Fibroblast of the aortic adventitia (primary cell): ENCODE measurements at places on chromosomes 11 and 22. TPM values are rescaled to one million over a fixed set of nuclear protein-coding genes. Genes with fewer than 3 reads are reported as not detected.

The B4GALNT4 gene
- 1.5 and 1.9 TPM in 2 replicates for total RNA-seq

The PGM2L1 gene
- 4.2 and 4.3 TPM in 2 replicates for total RNA-seq

The CNTN5 gene
- 0.90 TPM in 1 of 2 replicates, not detected in the other for total RNA-seq

The GP1BB gene
- 2.1 and 20.1 TPM in 2 replicates for total RNA-seq

The C11orf16 gene
- total RNA-seq: not detected in 2 replicates

The OR2AG1 gene
- total RNA-seq: not detected in 2 replicates

The SLC22A6 gene
- not detected in 2 replicates for total RNA-seq

The TMA7B gene
- total RNA-seq: not detected in 2 replicates

The OR2AG2 gene
- total RNA-seq: 0.09 and 0.33 TPM in 2 replicates

The MRGPRF gene
- total RNA-seq: 34.3 and 41.8 TPM in 2 replicates

The FOLH1 gene
- total RNA-seq: not detected in 2 replicates

The SLC22A8 gene
- total RNA-seq: not detected in 2 replicates

The TYMP gene
- total RNA-seq: 22.7 and 23.7 TPM in 2 replicates

The ACTN3 gene
- not detected in 2 replicates for total RNA-seq

The WNT7B gene
- total RNA-seq: 0.18 TPM in 1 of 2 replicates, not detected in the other

The ELMOD1 gene
- total RNA-seq: 0.36 and 0.90 TPM in 2 replicates

The IL17REL gene
- not detected in 2 replicates for total RNA-seq

The PATE4 gene
- not detected in 2 replicates for total RNA-seq

The FAM180B gene
- total RNA-seq: not detected in 2 replicates

The PIWIL4 gene
- 2.7 and 5.6 TPM in 2 replicates for total RNA-seq

The ADAMTS15 gene
- 8.6 and 30.8 TPM in 2 replicates for total RNA-seq

The KDM4D gene
- 0.08 and 1.1 TPM in 2 replicates for total RNA-seq

The CELSR1 gene
- total RNA-seq: 1.1 and 4.3 TPM in 2 replicates

The IL10RA gene
- not detected in 2 replicates for total RNA-seq

The TIMM8B gene
- 27.5 and 41.5 TPM in 2 replicates for total RNA-seq

The C11orf86 gene
- not detected in 2 replicates for total RNA-seq

The MUC5B gene
- total RNA-seq: not detected in 2 replicates

The WBP2NL gene
- 0.18 and 1.6 TPM in 2 replicates for total RNA-seq

The SGSM1 gene
- total RNA-seq: not detected in 2 replicates

The HIC2 gene
- 2.0 and 3.3 TPM in 2 replicates for total RNA-seq

The PRR33 gene
- not detected in 2 replicates for total RNA-seq

The PARVG gene
- not detected in 2 replicates for total RNA-seq

The MPZL2 gene
- 0.36 and 1.1 TPM in 2 replicates for total RNA-seq

The KCNE3 gene
- total RNA-seq: 0.18 and 5.9 TPM in 2 replicates

The SDF2L1 gene
- total RNA-seq: 10.6 and 18.3 TPM in 2 replicates

The MIAT gene
- 0.72 and 2.0 TPM in 2 replicates for total RNA-seq

The RAC2 gene
- 5.6 and 14.4 TPM in 2 replicates for total RNA-seq

The DBX1 gene
- total RNA-seq: not detected in 2 replicates

The DEAF1 gene
- 26.7 and 40.0 TPM in 2 replicates for total RNA-seq

The TRIM49 gene
- total RNA-seq: not detected in 2 replicates

The HORMAD2 gene
- not detected in 2 replicates for total RNA-seq

The HIPK3 gene
- total RNA-seq: 164 and 369 TPM in 2 replicates
